ENCODE measurements at places on chromosomes 1 and 21.

DNA sequence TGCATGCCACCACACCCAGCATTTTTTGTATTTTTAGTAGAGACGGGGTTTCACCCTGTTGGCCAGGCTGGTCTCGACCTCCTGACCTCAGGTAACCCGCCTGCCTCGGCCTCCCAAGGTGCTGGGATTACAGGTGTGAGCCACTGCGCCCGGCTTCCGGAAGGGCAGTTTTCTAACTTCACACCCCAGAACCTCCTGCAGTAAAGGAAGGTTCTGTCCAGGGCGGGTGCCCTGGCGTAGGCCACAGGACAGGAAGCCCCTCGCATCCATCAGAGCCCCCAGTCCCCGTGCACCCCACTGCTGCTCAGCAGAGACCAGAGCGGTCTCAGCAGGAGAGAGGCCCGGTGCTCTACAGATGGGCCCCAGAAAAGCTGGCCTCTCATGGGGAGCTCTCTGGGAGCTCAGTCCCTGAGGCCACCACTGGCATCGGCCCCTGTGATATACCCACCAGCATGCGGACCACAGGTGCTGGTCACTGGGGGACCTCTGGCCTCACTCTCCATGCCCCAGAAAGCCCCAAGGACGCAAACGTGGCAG is 4.1 kb upstream of the DNMT3L start:
- DNase-seq, result no peak

DNA sequence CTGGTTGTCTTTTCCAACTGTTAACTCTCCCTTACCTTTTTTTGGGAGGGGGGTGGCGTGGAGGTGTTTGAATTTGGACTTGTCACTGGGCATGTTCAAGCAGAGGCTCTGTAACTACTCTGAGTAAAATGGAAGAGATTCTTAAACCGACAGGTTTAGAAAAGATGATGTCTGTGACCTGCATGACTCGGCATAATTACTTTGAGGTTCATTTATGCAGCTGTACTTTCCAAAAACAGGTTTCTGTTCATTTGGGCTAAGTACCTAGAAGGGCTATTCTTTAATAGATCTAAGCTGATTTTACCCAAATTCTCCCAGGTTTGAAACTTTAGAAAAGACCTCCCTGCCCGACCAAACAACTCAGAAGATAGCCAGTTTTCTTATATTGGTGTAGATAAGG is 80.3 kb downstream of the SLC35A3 start:
- DNase-seq, result no peak

- no peak for DNase-seq
Measured at GRCh38 chr1:229070168-229070567, 200.7 kb upstream of the RAB4A start.

DNA sequence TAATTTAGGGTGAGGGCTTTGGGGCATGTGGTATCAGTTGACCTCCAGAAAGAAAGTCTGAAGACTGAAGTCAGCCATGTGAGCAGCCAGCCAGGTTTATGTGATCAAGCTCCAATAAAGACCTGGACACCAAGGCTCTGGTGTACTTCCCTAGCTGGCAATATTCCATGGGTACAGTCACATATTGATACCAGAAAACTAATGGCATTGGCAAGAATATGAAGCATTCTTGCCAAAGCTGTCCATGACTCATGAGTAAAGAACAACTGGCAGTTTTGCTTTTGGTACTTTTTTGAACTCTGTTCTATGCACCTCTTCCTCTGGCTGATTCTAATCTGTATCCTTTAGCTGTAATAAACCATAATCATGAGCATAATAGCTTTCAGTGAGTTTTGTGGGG is 415.3 kb upstream of the CAMK1G start:
- no peak for DNase-seq

- no peak for DNase-seq
Measured at GRCh38 chr1:209041927-209042326, 541.6 kb upstream of the CAMK1G start.

GRCh38 chr1:53810007-53810406 is 28.1 kb downstream of the NDC1 start:
- DNase-seq, result no peak

DNA sequence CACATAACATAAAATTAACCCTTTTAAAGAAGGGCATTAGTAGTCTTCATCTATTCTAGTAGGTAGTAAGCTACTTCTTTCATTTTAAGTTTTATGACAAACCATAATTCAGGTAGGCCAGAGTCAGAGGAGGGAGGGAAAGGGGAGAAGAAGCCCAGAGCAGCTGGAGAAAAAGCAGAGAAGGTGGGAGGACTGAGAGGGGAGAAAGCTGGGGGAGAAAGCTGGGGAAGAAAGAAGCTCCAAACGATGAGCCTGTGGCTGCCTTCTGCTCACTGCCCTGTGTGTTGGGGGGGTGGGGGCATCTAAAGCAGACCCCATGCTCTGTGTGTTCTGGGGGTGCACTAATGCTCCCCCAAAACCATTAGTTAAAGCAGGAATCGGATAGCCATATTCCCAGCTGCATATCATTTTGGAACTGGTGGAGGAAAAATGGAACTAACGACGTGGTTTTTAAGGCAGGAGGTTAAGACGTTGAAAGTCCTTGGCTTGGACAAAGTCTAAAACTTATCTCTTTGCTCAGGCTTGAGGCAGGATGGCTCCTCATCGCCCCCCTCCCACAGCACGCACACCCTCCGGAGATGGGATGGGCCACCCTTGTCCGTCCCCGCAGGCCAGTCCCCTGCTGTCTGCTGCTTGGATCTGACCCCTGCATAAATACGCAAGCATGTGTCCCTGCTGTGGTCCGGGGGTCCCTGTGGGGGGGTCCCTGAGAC is 184.2 kb downstream of the DYRK1A start:
- DNase-seq, result no peak

DNA sequence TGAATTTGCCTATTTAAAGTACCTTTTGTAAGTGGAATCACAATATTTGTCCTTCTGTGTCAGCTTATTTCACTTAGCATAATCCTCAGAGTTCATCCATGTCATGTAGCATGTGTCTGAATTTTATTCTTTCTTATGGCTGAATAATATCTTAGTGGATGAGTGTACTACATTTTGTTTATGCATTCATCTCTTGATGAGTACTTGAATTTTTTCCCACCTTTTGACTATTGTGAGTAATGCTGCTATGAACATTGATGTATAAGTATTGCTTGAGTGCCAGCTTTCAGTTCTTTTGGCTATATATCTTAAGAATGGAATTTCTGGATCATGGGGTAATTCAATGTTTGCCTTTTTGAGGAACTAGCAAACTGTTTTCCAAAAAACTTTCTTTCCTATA is 84.2 kb downstream of the TGFB2 start:
- no peak for DNase-seq

DNA sequence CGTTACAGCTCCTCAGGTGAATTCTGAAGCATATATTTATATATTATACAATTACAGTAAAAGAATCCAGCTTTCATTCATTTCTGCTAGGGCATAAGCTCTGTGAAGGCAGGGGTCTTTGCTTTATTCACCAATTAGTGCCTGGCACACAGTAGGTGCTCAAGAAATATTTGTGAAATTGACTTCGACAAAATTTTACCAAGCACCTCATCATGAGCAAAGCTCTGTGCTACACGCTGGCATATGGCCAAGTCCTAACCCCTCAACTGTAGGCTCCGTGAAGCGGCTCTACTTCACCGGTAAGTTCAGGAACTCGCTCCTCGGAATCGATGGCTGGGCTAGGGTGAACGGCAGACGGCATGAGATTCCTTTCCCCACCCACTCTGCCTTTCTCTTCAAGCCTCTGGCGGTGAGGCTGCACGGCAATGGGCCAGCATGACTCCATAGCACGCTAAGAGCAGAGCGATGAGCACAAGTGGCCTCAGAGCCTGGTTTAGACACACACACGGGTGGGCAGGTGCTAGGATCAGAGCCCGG is 8.7 kb downstream of the C1orf174 start:
- no peak for DNase-seq

DNA sequence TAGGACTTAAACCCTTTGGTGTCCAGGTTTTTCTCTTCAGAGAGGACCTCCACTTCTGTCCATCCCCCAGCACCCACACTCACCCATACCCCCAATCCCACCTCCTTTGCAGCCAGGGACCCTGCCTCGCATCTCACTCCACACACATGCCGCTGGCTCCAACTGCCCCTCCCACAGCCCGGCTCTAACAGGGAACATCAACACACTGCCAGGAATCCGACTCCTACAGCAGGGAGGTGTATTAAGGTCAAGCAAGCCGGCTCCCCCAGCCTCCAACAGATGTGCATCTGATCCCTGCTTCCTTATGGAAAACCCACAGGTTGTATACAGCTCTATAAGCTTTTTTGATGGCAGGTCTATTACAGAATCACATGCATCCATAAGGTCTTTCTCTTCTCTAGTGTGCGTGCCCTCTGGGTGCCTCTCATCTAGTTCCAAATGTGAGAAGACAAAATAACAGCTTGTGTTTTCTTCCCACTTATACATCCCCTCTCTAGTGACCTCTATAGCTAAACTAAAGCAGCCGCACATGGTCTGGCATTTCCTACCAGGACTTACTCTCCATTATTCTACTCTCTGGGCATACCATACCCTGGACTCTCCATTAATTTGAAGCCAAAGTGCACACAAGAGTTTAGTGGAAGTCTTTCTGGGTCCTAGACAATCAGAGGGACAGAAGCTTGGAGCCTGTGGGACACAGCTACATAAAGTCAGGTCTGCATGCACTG is 16.3 kb downstream of the PIK3C2B start:
- no peak for DNase-seq

GRCh38 chr1:200905411-200906052 is 10.8 kb downstream of the INAVA start:
- DNase-seq, result peak; percentile 41

- peak; percentile 55 for DNase-seq
Measured at GRCh38 chr1:181104790-181105133, 16.3 kb downstream of the IER5 start.

GRCh38 chr1:5564578-5565257 is 427.5 kb downstream of the NPHP4 start:
- no peak for DNase-seq

- peak; percentile 32 for DNase-seq
Measured at GRCh38 chr1:45012639-45013278, 705 bp downstream of the UROD start.

- DNase-seq, result no peak
Measured at GRCh38 chr1:96079581-96079980, 642.0 kb upstream of the PTBP2 start.

GRCh38 chr21:44547656-44548331 is 3.5 kb downstream of the KRTAP10-2 start:
- peak; percentile 53 for DNase-seq

DNA sequence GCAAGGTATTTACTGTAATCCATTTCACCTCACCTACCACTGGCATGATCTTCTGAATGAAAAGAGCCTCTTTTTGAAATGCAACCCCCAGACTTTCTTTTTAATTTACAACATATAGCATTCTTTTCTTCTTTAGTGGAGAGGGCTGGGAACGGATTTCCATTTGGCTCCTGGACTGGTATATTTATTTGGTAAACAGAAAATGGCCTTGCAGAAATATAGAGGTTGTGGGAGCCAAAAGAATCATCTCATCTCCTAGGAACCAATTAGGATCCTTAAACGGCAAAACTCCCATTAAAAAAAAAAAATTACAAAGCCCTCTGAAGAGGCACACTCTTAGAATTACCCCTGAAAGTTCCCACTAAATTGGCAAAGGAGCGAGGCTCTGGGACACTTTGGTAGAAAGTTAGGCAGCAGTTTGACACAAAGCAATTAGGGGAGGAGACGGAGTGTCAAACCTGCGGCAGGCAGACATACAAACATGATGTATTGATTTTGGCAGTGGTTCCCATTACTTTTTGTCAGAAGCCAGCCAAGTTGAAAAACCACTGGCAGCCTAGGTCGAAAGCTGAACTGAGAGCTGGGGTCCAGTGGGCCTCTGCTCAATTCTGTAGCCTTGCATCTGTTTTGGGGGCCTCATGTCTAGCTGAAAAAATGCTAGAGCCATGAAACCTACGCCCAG is 135.1 kb upstream of the MAGI3 start:
- DNase-seq, result no peak

DNA sequence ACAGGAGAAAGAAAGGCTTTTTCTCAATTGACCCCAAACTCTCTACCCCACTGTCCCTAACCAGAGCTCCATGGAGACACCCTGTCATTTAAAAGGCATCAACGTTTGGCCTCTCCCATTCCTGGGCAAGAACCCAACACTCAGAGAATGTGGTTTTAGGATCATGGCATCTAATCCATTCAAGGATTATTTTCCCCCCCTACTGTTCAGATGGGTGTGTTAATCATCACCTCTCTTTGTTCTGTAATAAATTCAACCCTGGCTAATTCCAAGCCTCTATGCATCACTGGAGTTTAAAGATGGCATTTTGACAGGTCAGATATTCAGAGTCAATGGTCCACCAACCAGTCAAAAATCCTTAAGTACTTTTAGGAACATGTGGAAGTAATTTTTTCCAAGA is 42.7 kb downstream of the TBX15 start:
- no peak for DNase-seq

- DNase-seq, result no peak
Measured at GRCh38 chr1:37064039-37064438, 29.7 kb upstream of the GRIK3 start.

- peak; percentile 32 for DNase-seq
Measured at GRCh38 chr1:35115459-35116383, 36.5 kb downstream of the ZMYM1 start.

DNA sequence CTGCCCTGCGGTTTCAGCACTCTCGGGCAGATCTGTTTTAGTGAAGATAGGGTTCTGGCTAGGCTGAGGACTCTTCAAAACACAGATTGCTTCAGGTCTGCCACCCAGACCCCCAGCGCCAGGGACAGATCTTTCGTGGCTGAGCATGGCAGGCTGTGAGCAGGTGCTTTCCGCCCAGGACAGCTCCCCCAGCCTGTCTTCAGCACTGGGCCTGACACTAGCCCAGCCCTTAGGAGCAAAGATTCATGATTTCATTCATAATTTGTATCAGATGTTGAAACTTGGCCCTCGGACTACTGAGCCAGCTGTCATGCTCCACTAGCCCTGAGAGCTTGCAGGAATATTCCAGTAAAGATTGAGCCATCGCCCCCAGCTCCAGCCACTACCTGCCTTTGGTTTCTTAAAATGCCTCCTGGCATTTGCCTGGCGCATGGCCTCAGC is 5.9 kb downstream of the ADPRS start:
- DNase-seq, result no peak

DNA sequence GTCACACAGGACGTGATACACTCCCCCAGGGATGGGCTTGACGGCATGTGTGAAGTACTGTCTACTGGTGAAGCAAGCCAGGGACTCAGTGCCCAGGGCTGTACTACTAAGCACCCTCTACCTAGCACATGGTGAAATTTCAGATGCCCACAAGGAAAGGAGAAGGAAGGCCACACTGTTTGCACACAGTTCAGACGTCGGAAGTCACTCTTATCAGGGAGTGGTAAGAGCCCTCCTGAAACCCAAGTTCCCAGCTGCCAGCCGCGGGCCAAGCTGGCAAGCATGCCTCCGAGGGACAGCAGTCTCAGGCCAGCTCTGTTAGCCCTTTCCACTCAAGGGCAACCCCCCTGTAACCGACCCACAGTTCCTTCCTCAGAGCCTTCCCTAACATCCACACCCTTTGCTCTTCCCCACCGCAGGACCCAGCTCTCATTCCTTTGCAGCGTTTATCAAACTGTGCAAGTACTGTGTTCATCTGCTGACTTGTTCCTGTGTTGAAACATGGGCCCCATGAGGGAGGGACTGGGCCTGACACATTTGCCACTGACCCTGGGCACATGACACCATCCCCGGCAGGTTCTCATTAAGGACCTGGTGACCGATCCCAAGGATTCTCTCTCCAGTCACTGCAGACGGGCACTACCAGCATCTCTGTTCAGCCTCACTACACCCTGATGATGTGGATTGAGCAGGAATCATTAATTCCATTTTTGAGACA is 58.5 kb downstream of the SLC66A1 start:
- no peak for DNase-seq

All from activated CD4-positive, alpha-beta memory T cell treated with anti-CD3 and anti-CD28 coated beads, Interleukin-2, amount 10 ng/mL, durations not matched to agents 7 days and 5 days (primary cell).